ENCODE measurements at places on chromosomes 1 and 21.

- no peak overlapping the region for H3K27ac ChIP-seq
- H3K4me1 ChIP-seq = no peaks in the 10 kb centered on the region
- H3K4me3 ChIP-seq = no peak overlapping the region
- no peaks in the 10 kb centered on the region for H3K27me3 ChIP-seq
These were observed 159.0 kb upstream of the KCNJ15 start for GRCh38 chr21:38097789-38098188.

DNA sequence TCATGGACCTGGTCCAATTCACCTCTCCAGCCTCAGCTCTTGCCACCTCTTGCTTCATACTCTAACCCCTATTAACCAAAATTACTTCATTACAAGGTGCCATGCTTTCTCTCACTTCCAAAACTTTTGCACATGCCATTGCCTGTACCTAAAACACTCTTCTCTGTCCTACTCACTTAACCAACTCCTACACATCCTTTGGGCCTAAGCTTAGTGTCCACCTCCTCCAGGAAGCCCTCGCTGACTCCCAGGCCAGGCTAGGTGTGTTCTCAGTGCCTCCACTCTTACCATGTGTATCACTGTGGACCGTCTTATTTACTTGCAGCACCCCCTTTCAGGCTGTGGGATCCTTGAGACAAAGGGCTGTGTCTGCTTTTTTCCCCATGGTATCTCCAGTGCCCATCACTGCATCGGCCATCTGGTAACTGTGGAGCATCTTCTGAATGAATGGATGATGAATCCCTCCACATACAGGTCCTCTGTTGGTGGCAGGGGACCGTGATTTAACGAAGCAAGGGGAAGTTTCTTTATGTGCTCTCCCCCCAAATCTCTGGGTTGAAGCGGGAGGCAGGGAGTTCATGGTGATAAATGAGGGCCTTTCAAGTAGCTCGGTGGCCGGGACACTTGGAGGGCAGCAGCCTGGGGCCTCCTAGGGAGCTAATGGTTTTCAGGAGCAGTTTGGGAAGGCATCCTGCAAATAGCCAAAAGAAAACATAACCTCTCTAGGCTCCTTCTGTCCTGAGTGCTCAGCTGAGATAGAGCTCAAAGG is 111.9 kb downstream of the TRABD2B start:
- DNase-seq = no peak
- H3K27ac ChIP-seq = no peak overlapping the region
- H3K27me3 ChIP-seq = no peaks in the 10 kb centered on the region
- H3K4me3 ChIP-seq = no peak overlapping the region
- no peaks in the 10 kb centered on the region for H3K4me1 ChIP-seq

DNA sequence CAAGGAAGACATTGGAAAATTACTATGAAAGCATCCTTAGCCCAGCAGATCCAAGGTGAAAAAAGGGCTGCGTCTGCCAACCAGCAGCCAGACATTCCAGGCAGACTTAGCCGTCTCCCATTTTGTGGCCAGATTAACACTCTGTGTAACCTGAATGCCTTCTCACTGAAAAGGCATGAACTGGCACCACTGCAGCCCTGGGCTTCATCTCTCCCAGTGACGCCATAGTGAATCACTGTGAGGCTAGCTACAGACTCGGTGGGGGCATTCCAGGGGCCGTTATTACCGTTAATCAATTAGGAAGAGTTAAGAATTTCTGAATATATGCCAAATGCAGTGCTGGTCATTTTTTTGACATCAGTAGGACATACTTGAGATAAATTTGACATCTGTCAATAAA is 627.4 kb downstream of the LMO4 start:
- H3K27ac ChIP-seq = no peak overlapping the region
- H3K4me3 ChIP-seq = no peak overlapping the region
- no peaks in the 10 kb centered on the region for H3K36me3 ChIP-seq
- H3K27me3 ChIP-seq = peaks cover 3% of the 10 kb centered on the region
- no peak for DNase-seq
- peaks cover 5% of the 10 kb centered on the region for H3K4me1 ChIP-seq

DNA sequence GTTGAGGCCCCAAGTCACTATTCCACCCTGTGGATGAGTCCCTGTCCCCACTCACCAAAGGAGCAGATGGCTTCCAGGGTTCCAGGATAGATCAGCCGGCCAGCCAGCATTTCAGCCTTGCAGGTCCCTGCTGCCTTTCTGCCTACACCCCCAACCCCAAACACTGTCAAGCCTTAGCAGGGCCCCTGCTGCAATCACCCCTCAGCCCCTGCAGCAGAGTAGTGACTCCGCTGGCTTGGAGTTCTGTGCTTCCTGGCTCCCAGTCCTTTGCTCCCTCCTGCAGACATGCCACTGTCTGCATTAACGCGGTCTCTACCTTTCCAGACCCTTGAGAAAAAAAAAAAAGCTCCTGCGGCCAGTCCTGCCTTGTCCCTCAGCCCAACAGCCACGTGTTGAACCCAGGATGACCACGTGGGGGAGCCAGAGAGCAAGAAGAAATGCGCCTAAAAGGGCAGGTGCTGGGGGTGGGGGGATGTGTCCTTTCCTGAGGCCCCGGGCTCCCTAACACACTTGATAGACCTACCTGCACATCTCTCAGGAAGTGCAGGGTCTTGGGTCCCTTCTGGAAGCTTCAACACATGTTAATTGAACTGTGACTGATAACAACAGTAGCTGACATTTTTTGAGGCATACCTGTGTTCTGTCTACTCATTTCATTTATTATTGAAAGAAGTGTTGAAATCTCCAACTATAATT is 37.4 kb downstream of the RASSF5 start:
- H3K27ac ChIP-seq = no peak overlapping the region
- DNase-seq = peak; percentile 83
- H3K36me3 ChIP-seq = no peaks in the 10 kb centered on the region
- H3K4me3 ChIP-seq = no peak overlapping the region

- peaks cover 29% of the 10 kb centered on the region for H3K27me3 ChIP-seq
- peaks cover 7% of the 10 kb centered on the region for H3K4me1 ChIP-seq
- H3K36me3 ChIP-seq = peaks cover 4% of the 10 kb centered on the region
- no peak for DNase-seq
- H3K27ac ChIP-seq = no peak overlapping the region
These were observed 32.6 kb downstream of the NENF start for GRCh38 chr1:212465311-212465710.

- H3K4me3 ChIP-seq = no peak overlapping the region
- H3K27ac ChIP-seq = no peak overlapping the region
- H3K27me3 ChIP-seq = peaks cover under 1% of the 10 kb centered on the region
- H3K4me1 ChIP-seq = peaks cover 21% of the 10 kb centered on the region
- DNase-seq = no peak
- peaks cover 16% of the 10 kb centered on the region for H3K36me3 ChIP-seq
These were observed 35.7 kb downstream of the RAB3B start for GRCh38 chr1:51954783-51955182.

DNA sequence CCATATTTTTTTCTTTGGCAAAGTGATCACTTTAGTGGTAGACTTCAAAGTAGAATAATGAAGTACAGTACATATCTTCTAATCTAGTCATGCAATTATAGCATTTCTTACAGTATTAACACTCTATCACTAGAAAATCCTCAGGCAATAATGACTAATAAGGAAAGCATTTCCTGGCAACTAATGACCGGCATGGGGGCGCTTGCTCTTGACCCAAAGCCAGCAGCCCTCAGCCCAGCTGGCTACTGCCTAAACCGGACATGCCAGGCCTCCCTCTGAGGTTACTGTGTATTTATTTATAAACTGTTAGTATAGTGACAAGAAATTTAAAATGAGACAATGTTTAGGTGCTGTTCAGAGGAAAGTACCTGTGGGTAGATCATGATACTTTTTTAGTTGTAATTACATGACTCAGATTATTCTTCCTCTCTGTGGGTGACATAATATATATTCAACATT is 633.8 kb downstream of the PTPRC start:
- no peak for DNase-seq
- H3K36me3 ChIP-seq = no peaks in the 10 kb centered on the region
- no peak overlapping the region for H3K4me3 ChIP-seq
- H3K27me3 ChIP-seq = no peaks in the 10 kb centered on the region
- H3K4me1 ChIP-seq = no peaks in the 10 kb centered on the region

- H3K36me3 ChIP-seq = no peaks in the 10 kb centered on the region
- DNase-seq = no peak
- no peak overlapping the region for H3K27ac ChIP-seq
- no peak overlapping the region for H3K4me3 ChIP-seq
These were observed 429.4 kb upstream of the TMPRSS15 start for GRCh38 chr21:18832950-18833349.

- H3K36me3 ChIP-seq = no peaks in the 10 kb centered on the region
- peaks cover 2% of the 10 kb centered on the region for H3K27me3 ChIP-seq
- peaks cover 13% of the 10 kb centered on the region for H3K4me1 ChIP-seq
- H3K4me3 ChIP-seq = peak overlapping the region; percentile 6
These were observed 3.1 kb downstream of the KCTD3 start for GRCh38 chr1:215569986-215570824.

- H3K4me3 ChIP-seq = no peak overlapping the region
- no peak overlapping the region for H3K27ac ChIP-seq
- peaks cover 5% of the 10 kb centered on the region for H3K4me1 ChIP-seq
- H3K27me3 ChIP-seq = peaks cover 9% of the 10 kb centered on the region
- no peaks in the 10 kb centered on the region for H3K36me3 ChIP-seq
These were observed 124.7 kb upstream of the COL6A1 start for GRCh38 chr21:45856906-45857305.

DNA sequence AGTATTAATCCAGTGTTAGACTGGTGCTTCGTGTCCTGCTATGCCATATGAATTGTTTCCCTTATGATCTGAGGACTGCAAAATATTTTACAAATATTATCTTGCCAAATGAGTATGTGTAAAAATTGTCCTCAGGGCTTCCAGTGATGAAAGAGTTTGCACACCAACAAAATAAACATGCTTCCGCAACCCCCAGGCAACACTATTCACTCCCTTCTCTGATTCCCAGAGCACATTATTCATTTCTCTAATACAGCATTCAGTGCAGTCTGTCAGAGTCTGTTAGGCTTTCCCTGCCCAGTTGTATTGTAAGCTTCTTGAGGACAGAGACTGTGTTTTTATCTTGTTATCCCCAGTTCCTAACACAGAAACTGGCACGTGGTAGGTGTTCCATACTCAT is 409.9 kb upstream of the C1orf87 start:
- no peaks in the 10 kb centered on the region for H3K4me1 ChIP-seq
- no peak overlapping the region for H3K4me3 ChIP-seq
- no peaks in the 10 kb centered on the region for H3K36me3 ChIP-seq
- no peak overlapping the region for H3K27ac ChIP-seq

- H3K4me3 ChIP-seq = peak overlapping the region; percentile 89
- no peak overlapping the region for H3K27ac ChIP-seq
- peaks cover 40% of the 10 kb centered on the region for H3K4me1 ChIP-seq
- no peak for DNase-seq
- H3K27me3 ChIP-seq = peaks cover 36% of the 10 kb centered on the region
These were observed 8.0 kb upstream of the BARHL2 start for GRCh38 chr1:90724926-90725656.

GRCh38 chr1:182281541-182281940 is 110.0 kb downstream of the GLUL start:
- H3K36me3 ChIP-seq = no peaks in the 10 kb centered on the region
- no peak overlapping the region for H3K4me3 ChIP-seq
- peaks cover 11% of the 10 kb centered on the region for H3K4me1 ChIP-seq
- no peaks in the 10 kb centered on the region for H3K27me3 ChIP-seq
- no peak overlapping the region for H3K27ac ChIP-seq
- DNase-seq = no peak

GRCh38 chr1:236141447-236142252 is 689 bp upstream of the GPR137B start:
- peaks cover 25% of the 10 kb centered on the region for H3K4me1 ChIP-seq
- H3K36me3 ChIP-seq = peaks cover 8% of the 10 kb centered on the region
- H3K27me3 ChIP-seq = peaks cover 7% of the 10 kb centered on the region
- peak overlapping the region; percentile 21 for H3K27ac ChIP-seq
- peak overlapping the region; percentile 92 for H3K4me3 ChIP-seq

GRCh38 chr1:86119214-86119764 is 37.3 kb downstream of the COL24A1 start:
- DNase-seq = no peak
- H3K4me1 ChIP-seq = no peaks in the 10 kb centered on the region
- H3K36me3 ChIP-seq = no peaks in the 10 kb centered on the region
- no peaks in the 10 kb centered on the region for H3K27me3 ChIP-seq
- no peak overlapping the region for H3K27ac ChIP-seq

DNA sequence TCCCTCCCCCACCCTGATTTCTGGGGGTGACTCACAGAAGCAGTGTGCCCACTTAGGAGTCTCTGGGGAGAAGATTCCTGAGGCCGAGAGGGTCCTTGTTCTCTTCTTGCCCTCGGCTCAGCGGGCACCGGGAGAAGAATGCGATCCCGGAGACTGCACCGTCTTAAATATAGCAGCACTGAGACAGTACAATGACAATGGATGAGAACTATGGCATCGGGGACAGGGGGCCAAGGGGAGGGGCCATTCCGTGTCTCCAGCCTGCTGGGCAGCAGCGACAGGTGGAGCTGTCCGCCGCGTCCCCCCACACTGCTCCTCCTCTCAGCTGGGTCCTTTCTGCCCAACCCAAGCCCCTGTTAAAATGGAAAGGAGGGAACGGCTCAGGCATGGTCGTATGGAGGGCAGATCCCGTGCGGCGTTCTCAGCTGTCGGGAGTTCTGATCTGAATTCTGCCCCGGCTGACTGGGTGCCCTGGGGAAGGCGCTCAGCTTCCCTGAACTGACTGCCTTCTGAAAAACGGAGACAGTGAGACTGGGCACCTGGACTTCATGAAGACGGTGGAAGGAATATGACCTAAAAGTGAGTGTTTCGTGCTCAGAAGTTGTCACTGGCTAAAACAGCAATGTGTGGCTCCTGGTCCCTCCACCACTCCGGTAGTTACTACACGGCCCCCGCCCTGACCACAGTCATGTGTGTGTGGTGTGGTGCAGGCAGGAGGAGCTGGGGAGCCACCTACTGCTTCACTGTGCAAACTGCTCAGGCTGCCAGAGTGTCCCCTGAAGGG is at the start of gene MYOM3:
TSS of gene MYOM3 (minus strand) at position 140 of the 784 bp plus-strand sequence. CDS start 3,499 bp downstream, outside the sequence.
- H3K4me1 ChIP-seq = peaks cover 3% of the 10 kb centered on the region
- no peak within 1 kb of the TSS for H3K27ac ChIP-seq
- peak; percentile 26 for DNase-seq
- no peak within 1 kb of the TSS for H3K4me3 ChIP-seq
- peaks cover 3% of the 10 kb centered on the region for H3K27me3 ChIP-seq

GRCh38 chr21:41743321-41744027 is 23.4 kb downstream of the RIPK4 start:
- peaks cover 10% of the 10 kb centered on the region for H3K27me3 ChIP-seq
- H3K36me3 ChIP-seq = peaks cover 60% of the 10 kb centered on the region
- peak overlapping the region; percentile 48 for H3K27ac ChIP-seq
- no peak overlapping the region for H3K4me3 ChIP-seq
- no peak for DNase-seq
- peaks cover 11% of the 10 kb centered on the region for H3K4me1 ChIP-seq

DNA sequence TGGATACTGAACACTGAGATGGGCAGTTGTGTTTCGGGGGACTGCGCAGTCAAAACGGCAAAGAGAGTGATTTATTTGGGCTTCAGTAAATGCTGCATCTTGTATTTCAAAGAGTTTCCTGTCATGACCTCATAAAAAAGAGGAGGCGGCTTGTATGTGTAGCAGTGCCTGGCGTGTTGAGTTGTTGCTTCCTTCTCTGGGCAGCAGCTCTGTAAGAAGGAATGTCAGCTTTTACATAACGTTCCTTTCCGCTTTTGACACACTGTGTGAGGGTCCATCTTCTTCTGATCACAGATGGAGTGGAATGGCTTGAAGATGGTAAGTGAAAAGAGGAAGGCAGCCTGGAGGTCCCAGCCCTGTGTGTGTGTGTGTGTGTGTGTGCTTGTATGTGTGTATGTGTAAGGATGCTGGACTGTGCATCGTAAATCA is 941 bp downstream of the ELAVL4 start:
- no peaks in the 10 kb centered on the region for H3K27me3 ChIP-seq
- H3K36me3 ChIP-seq = no peaks in the 10 kb centered on the region
- DNase-seq = no peak
